ENCODE measurements at places on chromosomes 1 and 21. TPM values are rescaled to one million over a fixed set of nuclear protein-coding genes. Genes with fewer than 3 reads are reported as not detected.

- no peak for DNase-seq
These were observed 199.8 kb downstream of the USH2A start for GRCh38 chr1:216223486-216223885.

DNA sequence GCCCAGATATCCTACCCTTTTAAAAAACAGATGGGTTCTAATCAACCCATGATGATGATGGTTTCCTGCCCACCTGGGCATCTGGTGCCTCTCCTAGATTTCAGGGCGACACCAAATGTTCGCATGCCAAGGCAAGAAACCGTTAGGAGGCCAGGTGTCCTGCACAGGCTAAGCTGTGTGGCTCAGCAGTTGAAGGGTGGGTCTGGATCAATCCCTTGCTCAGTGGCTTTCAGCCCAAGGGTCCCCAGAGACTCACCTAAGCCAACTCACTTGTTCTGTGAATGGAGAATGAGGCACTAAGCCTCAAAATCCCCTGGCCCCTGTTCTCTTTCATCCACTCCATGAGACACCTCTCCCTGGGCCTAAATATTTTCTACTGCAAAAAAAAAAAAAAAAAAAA lies 169.1 kb upstream of the EDN2 start:
- no peak for DNase-seq

DNA sequence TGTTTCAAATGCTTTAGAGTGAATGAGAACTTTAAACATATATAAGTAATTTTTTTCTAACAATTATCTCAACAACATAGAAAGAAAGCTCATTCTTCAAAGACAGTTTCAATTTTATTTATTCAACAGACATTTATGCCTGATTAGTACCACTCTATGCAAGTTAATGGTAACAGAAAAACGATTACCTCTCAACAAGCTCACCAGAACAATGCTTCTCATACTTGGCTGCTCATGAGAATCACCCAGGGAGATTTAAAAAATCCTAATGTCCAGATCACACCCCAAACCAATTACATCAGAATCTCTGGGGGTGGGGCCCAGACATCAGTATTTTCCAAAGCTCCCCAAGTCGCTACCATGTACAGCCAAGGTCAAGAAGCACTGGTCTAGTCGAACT lies 312.4 kb downstream of the PAPPA2 start:
- DNase-seq: no peak

- peak; percentile 37 for DNase-seq
These were observed 229.3 kb upstream of the PTBP2 start for GRCh38 chr1:96492236-96492635.

DNA sequence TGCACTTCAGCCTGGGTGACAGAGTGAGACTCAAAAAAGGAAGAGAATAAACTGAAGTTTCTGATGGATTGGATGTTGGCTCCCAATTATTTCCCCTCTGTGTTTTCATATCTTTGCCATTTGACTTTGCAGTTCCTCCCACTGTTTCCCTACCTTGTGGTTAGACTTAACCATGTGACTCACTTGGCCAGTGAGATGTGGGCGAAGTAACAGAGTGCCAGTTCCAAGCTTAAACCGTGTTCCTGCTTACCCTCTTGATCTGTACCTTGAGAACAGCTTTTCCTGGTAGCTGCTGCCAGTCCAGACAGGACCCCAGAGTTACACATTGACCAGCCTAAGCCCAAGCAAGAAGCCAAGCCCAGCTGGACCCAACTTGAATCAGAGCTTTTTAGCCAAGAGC lies 323.4 kb downstream of the LTN1 start:
- DNase-seq: no peak

Gene ILDR2
- total RNA-seq: 2.4 TPM

DNA sequence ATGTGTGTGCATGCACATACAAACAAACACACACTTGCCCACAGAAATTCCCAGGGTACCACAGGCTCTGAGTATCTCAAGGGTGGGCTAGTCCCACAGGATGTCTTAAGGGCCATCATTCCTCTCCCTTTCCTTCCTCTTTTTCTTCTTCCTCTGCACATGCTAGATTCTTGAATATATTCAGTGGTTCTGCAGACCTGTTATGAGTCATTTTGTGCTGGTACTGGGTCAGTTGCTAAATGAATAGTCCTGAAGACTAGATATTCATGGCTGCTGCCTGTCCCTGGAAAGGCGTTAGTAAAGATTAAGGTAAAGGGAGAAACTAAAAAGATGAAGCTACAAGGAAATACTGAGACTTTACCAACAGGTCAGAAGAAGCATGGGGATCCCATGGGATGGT lies 256.7 kb upstream of the KIAA0040 start:
- DNase-seq: no peak

DNA sequence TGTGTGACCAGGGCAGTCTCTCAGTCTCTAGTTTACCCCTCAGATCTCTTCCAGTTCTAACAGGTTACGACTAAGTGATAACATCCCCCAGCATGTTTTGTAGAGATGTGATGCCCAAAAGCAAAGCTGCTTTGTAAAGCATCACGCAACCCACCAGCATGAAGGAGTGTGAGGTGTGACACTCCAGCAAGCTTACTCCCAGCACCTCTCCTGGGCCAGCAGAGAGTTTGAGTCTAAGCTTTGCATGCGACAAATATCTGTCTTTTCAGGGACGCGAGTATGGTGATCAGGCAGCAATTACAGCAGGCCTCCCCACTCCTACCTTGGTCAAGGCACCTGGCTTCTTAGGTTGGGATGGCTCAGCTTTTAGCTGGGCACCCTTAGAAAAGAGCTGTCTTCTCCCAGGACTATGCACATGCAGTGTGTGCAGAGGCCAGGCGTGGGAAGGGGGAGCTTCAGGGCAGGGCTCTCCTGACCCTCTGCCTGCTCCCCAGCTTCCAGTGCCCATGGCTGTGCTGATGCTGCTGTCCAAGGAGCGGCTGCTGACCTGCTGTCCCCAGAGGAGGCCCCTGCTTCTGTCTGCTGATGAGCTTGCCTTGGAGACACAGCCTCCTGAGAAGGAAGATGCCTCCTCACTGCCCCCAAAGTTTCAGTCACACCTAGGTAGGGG lies 48.2 kb downstream of the ELK4 start:
- no peak for DNase-seq

DNA sequence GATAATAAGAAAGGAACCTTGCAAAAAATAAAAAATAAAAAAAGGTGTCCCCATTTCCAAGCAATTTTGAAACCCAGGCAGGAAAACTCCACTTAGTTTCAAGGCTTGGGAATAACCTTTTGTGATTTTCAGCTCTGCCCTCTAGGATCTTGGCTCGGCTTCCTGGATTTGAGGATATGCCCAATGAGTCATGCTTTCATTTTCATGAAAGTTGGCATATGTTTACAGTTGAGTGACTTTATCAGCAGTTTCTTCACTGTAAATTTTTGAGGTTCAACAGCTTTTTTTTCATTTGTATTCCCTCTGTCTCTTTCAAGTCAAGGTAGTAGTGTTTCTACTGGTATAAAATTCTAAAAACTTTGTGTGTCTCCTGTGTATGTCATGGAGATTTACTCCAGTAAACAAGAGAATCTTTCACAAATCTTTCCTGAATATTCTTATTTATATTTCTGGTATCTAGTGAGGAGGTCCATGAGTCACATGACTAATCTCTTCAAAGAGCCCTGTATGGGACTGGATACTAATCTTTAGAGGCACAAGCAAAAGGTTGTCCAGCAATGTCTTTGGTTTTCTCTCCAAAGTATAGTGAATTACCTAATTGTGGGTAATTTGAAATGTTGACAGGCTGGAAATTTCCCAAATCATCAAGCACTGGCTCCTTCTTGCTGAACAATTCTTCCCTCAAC lies 335.3 kb downstream of the BRINP2 start:
- no peak for DNase-seq

- no peak for DNase-seq
These were observed 69.6 kb downstream of the LHX4 start for GRCh38 chr1:180299479-180300221.

Gene ERG
- 1.0 TPM for total RNA-seq

- no peak for DNase-seq
These were observed 76.3 kb upstream of the BACE2 start for GRCh38 chr21:41091616-41092015.

GRCh38 chr1:7501723-7502603 lies 269.1 kb upstream of the VAMP3 start:
- DNase-seq: no peak

GRCh38 chr1:201422436-201423030 lies 1.0 kb upstream of the TNNI1 start:
- DNase-seq: no peak

Gene SLC5A9
- total RNA-seq: 0.10 TPM

DNA sequence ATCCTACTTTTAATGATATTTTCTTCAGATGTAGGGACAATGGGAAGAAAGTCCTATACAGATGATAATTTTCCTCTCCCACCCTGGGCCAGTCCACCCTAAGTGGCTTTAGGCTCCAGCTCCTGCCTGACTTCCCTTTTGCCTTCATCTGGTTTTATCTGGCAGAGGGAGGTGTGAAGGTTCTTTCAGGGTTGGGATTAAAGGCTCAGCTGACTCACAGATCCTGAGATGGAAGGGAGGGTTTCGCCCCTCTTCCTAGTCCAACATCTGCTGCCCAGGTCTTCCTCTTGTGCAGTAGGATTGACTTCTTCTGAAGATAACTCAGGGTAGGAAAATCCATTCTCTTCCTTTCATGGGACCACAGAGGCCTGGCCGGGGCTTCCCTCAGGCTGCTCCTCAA lies 362.4 kb upstream of the KAZN start:
- DNase-seq: no peak

DNA sequence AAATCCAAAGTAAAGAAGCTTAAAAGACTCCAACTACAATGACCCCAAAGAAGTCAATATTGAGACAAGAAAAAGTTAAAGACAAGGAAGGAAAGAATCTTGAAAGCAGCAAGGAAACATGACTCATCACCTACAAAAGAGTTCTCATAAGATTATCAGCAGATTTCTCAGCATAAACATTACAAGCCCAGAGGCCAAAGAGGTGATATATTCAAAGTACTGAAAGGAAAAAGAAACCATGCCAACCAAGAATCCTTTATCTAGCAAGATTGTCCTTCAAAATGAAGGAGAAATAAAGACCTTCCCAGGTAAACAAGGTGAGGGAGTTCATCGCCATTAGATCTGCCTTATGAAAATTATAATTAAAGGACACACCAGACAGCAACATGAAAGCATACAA lies 49.8 kb downstream of the CSMD2 start:
- DNase-seq: peak; percentile 12

Gene PCAT6
- 7.2 TPM for total RNA-seq

Gene GREM2
- total RNA-seq: 0.12 TPM

DNA sequence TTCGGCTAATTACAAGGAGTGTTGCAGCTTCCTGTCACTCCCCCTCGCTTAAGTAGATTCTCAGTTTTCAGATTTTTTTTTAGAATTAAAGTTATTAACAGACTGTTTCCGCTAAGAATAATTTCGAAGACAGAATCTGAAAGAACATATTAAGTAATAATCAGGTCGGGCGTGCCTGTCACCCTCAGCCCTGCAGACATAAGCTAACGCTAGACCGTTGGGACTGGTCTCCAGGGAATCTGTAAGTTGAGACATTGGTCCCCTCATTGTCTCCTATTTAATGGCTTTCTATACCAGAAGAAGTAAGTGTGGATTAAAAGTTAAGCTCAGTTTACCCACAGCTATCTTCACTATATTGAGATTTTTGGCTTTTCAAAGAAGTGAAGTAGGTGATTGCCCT lies 14.5 kb downstream of the NMNAT1 start:
- no peak for DNase-seq

Gene NUDT4B
- total RNA-seq: 7.5 TPM

Gene RIMKLA
- total RNA-seq: 5.5 TPM

GRCh38 chr1:34276606-34277005 lies 99.9 kb downstream of the C1orf94 start:
- no peak for DNase-seq

DNA sequence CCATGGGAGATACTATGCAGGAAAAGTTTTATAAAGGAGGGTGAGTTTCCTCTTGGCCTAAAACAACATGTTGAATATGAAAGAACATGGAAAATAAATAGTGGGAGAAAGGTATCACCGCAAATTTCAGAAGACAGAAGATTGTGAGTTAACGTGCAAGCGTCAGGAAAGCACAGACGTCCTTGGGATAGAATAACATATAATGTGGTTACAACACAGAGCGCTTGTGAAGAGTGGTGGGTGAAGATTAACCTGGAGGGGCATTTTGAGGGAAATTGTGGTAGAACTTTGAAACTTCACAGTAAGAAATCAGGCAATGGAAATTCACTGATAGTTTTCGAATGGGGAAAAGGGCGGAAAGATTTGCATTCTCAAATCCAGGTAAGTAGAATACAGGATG lies 47.3 kb downstream of the NEGR1 start:
- no peak for DNase-seq

DNA sequence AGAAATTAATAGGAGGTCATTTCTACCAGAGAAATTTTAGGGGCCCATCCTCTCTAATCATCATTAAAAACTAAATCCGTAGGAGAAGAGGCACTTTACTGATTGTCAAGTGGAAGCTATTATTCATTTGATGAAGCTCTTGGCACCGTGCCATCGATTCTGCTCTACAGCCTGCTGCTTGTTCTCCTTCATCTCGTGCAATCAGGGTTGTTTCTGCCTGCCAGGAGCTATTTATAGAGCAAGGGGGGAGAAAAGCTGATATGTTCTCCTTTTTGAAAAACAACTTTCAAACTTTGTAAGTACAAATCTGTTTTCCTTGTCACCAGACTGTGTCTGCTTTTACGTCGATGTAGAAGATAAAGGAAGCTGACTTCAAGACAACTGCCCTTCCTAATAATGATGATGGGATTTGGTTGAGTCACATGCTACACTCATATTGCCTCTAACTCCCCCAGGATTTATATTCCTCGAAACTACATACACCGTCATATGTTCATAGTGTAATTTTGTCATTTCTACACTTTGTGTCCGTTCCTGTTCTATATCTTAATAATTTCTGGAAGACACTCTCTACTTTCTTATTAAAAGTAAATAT lies 169.6 kb upstream of the LHX8 start:
- DNase-seq: no peak

- no peak for DNase-seq
These were observed 2.7 kb upstream of the PDE9A start for GRCh38 chr21:42650441-42651421.

Gene NUAK2
- 10.4 TPM for total RNA-seq

Gene CYP4X1
- total RNA-seq: 3.6 TPM

- no peak for DNase-seq
These were observed 118.2 kb upstream of the OLIG2 start for GRCh38 chr21:32907521-32907920.

- no peak for DNase-seq
These were observed 10.1 kb downstream of the ZBTB8B start for GRCh38 chr1:32474954-32475353.

DNA sequence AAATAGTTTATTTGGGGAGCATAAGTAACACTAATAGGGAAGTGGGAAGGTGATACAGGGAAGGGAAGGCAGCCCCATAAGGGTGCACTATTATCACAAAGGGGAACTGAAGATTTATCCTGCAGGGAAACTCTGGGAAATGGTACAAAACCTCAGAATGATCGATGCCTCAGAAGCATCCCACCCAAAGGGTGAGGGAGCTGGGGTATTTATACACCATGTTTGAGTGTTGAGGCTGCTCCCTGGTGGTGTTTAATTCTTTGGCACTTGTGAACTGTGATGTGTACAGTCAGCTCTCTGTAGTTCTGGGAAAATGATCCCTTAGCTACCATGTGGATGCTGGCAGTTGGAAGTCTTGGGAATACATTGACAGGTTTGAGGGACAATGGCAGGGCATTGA lies 5.1 kb upstream of the TRIM62 start:
- no peak for DNase-seq

- DNase-seq: no peak
These were observed 455.3 kb downstream of the KCNT2 start for GRCh38 chr1:196152975-196153374.

- DNase-seq: no peak
These were observed 73.2 kb upstream of the SGIP1 start for GRCh38 chr1:66460776-66461175.

Gene RPE65
- not detected for total RNA-seq
